ENCODE measurements at places on chromosomes 4 and X.

DNA sequence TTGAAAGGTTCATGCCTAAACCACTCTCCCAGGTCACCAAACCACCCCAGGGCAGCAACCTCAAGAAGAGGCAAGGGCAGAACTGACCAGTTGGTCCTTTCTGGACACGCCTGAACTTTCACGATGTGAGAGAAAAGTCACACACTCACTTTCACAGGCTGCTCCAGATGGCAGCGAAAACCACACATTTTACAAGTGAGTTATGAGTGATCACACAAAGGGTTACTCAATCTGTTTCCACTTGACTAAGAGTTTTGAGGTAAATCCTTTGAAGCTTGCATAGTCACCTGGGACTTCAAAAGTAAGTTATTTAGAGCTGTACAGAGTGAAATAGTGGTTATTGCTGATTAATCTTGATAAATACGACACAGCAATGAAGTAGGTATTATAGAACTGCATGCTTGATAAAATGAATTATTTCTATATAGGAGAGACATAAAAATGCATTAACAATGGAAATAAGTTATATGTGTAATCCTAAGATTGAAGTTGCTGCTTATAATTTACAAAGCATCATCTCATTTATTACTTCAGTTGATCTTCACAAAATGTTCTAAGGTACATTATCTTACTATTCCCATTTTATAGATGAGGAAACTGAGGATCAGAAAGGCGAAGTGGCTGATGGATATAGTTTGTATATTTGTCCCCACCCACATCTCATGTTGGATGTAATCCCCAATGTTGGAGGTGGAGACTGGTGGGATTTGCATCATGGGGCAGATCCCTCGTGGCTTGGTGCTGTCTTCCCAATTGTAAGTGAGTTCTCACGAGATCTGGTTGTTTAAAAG lies 103.0 kb upstream of the KLF3 start:
- no peak for DNase-seq

- no peak for DNase-seq
Measured at GRCh38 chr4:180314972-180315371, 1928.2 kb upstream of the TENM3 start.

GRCh38 chr4:83012200-83012686 lies 1.6 kb upstream of the LIN54 start:
- DNase-seq, result no peak

GRCh38 chr4:92520563-92520962 lies 216.8 kb downstream of the GRID2 start:
- no peak for DNase-seq

- DNase-seq, result no peak
Measured at GRCh38 chrX:41064018-41064417, 21.2 kb upstream of the USP9X start.

GRCh38 chrX:49163555-49164419 lies 1.2 kb downstream of the MAGIX start:
- no peak for DNase-seq

DNA sequence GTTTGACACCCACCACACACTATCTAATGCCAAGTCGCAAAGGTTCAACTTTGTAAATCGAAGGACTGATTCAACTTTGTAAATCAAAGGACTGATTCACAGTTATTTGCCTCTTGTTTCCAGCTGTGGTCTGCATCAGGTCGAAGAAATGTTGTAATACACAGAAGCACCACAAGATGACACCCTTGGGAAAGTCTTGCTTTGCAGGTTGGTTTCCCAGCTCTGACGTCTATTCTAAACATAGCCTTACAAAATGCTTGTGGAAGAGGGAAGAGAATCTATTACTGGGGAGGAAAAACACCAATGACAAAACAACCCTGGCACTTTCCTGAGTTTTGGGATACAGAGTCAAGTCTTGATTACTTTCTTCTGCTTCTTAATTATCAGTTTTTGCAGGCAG lies 35.3 kb downstream of the SUPT20HL1 start:
- DNase-seq, result peak; percentile 55

DNA sequence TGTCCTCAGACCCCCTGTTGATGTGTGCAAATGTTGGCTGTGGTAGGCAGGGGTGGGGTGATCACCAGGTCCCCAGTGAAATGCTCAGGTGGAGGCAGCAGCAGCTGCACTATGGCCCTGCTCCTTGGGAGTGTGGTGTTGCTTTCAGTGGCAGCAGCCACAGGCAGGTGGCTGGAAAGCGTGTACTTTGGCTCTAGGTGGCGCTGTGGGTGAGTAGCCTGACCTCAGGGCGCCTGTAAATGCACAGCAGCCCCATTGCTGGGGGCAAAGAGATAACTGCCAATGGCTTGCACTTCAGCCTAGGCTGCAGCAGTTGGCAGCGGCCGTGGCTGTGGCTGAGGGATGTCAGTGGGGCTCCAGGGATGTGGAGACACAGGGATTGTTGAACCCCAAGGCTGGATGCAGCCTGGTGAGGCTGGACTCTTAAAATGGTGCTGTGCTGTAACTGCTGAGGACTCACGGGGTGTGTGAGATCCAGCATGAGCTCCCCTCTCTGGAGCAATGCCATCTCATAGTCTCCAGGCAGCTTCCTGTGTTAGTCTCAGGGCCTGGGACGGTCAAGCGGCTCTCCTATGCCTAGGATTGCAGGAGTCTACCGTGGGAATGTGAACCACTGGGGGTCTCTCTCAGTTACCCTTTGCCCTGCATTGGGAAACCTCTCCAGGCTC lies 421.7 kb upstream of the HTR2C start:
- no peak for DNase-seq

GRCh38 chrX:37888010-37888409 lies 40.6 kb upstream of the DYNLT3 start:
- no peak for DNase-seq

- DNase-seq, result no peak
Measured at GRCh38 chrX:152892999-152893891, 4.6 kb upstream of the ZNF185 start.

DNA sequence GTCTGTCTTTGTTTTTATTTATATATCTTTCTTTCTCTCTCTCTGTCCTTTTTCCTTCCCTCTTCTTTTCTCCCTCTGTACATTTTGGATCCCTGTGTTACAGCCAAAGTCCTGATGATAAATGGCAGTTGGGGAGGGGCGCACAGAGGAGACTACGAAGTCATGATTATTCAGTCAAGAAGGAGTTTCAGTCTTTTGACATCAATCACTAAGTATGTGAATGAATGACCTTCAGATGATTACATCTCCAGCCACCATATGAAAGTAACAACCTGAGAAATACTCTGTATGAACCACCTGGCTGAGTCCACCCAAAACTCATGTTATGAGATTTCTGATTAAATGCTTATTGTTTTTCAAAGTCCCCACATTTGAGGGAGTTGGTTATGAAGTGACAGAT lies 45.0 kb downstream of the UGT2B7 start:
- no peak for DNase-seq

- no peak for DNase-seq
Measured at GRCh38 chr4:188781655-188782054, 642.4 kb downstream of the TRIML1 start.

Data from AG09309 (cell line).